ENCODE measurements at places on chromosomes 11 and 22. TPM values are rescaled to one million over a fixed set of nuclear protein-coding genes. Genes with fewer than 3 reads are reported as not detected.

DNA sequence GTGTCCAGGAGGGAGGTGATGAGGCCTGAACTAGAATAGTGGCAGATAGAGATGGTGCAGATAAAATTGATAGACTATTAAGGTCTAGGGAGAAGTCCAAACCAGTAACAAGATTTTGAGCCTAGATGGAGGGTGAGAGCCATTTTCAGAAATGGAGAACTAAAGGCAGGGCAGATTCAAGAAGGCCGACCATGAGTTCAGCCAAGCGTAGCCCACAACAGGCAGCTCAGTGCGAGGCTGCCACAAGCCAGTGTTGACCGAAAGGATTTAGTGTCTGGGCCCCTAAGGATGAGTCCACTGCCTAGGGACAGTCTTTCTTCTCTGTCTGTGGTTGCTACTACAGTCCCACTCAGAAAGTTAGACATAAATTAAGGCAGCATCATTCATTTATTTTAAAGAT is 51.7 kb downstream of the PPP2R1B start:
- H3K4me1 ChIP-seq: no peaks in the 10 kb centered on the region
- H3K36me3 ChIP-seq: no peaks in the 10 kb centered on the region
- H3K27ac ChIP-seq: no peak overlapping the region
- no peak for DNase-seq
- H3K4me3 ChIP-seq: no peak overlapping the region

Gene GAB4
- total RNA-seq: not detected

GRCh38 chr11:78181185-78181584 is 7.2 kb downstream of the KCTD21 start:
- H3K27ac ChIP-seq: no peak overlapping the region
- H3K4me1 ChIP-seq: no peaks in the 10 kb centered on the region
- no peaks in the 10 kb centered on the region for H3K36me3 ChIP-seq
- no peaks in the 10 kb centered on the region for H3K27me3 ChIP-seq

DNA sequence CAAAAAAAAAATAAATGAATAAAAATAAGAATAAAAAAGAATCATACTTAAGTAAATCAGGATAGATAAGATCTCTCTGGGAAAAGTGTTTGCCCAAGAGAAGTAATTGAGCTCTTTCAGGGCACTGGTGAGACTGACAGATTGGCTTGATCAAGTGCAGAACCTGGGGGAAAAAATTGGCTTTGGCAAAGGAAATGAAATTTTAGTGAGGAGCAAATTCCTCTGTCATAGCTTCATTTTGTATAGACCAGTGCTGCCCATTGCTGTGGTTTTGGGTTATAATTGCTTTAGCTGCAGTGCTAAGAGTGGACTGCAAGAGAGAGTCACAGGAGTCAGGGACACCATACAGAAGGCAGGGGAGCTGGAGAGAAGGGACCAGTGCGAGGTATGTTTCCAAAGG is 35.7 kb downstream of the SFI1 start:
- no peaks in the 10 kb centered on the region for H3K4me1 ChIP-seq
- no peak overlapping the region for H3K4me3 ChIP-seq
- DNase-seq: no peak

DNA sequence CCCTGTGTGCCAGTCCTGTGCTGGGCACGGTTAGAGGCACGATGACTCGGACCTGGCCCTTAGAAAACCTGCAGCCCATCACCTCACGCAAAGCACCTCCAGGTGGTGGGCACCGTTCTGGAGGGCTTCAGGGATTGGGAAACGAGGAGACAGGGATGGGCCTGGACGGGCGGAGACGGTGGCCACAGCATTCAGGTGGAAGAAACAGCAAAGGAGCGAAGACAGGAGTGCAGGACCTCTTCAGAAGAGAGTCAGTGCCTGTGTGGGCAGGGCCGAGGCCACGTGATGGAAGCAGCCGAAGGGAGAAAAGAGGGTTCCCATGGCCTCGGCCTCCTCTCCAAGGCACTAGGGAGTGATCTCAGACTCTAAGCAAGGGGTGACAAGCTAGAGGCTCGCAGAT is 8.1 kb upstream of the SLC22A12 start:
- DNase-seq: no peak
- H3K36me3 ChIP-seq: no peaks in the 10 kb centered on the region
- no peak overlapping the region for H3K27ac ChIP-seq
- H3K4me1 ChIP-seq: no peaks in the 10 kb centered on the region
- no peak overlapping the region for H3K4me3 ChIP-seq

Gene B3GAT1
- total RNA-seq: 2.8 TPM
